ENCODE measurements at places on chromosomes 2 and 18.

DNA sequence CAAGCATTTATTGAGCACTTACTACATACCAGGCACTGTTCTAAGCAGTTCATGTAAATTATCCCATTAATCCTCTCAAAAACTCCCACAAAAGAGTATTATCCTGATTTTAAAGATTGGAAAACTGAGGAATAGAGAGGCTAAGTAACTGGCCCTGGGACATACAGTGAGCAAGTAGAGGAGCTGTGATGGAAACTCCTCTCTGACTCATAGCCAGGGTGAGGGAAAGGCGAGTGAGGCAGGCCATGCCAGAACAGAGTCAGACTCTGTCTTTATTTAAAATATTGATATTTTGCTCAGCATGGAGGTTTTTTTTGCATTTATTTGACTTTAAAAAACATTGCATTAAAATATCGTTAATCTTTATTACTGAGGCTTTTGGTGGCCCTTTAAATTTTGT is 208.0 kb downstream of the LOXHD1 start:
- DNase-seq: no peak

DNA sequence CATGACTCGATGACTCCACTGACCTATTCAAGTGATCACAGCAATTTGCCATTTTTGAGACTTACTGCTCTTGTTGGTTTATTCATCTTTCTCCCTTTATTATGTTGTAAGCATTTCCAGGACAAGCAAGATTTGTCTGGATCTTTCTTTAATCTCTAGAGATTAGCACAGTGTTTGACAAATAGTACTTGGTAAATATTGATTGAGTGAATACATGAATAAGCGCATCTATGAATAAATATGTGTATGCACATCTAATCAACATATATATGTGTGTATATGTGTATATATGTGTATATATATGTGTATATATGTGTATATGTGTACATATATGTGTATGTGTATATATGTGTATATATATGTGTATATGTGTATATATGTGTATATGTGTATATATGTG is 7.3 kb downstream of the TMX3 start:
- no peak for DNase-seq

DNA sequence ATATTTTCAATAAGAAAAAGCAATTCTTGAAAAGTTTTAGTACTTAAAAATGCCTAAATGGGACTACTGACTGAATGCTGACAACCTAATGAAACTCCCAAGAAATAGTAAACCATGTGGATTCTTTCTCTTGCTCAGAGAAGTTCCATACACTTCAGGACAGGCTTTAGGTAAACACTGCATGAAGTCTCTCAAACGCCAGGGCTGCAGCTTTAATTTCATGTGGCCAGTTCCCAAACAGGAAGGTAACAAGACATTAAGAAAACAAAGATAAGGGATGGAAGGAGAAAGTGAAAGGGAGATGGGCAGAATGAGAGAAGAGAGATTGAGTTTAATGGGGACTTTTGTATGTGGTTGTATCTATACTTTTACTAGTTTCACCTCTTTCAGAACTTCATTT is 734.7 kb upstream of the PKDCC start:
- no peak for DNase-seq

- no peak for DNase-seq
These were observed 10.9 kb downstream of the UXS1 start for GRCh38 chr2:106183101-106183696.

- no peak for DNase-seq
These were observed 10.5 kb upstream of the IL1A start for GRCh38 chr2:112794841-112795240.

GRCh38 chr2:20224716-20225293 is at the start of gene SDC1:
Gene SDC1 (minus strand): TSS chr2:20225130. CDS start chr2:20224867, 263 bp downstream.
- DNase-seq: no peak

DNA sequence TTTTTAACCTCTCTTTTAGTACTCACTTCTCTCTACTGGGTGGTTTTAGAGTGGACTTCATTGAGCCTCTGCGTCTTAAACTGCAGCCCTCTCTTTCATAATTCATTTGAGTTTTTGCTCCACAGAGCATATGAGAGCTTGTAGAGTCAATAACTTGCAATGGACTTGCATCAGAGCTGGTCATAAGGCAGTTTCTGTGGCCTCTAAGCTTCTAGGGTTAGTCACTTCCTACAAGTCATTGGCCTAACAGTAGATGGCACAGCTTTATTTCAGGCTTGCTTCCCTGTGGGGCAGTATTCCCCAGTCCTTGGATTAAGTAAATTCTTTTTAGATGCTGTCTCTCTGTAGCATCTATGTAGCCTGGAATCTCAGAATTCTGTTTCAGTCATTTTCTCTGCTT is 1435.7 kb downstream of the LRP1B start:
- DNase-seq: peak; percentile 1

GRCh38 chr2:10016001-10016801 is 27.1 kb upstream of the KLF11 start:
- no peak for DNase-seq

DNA sequence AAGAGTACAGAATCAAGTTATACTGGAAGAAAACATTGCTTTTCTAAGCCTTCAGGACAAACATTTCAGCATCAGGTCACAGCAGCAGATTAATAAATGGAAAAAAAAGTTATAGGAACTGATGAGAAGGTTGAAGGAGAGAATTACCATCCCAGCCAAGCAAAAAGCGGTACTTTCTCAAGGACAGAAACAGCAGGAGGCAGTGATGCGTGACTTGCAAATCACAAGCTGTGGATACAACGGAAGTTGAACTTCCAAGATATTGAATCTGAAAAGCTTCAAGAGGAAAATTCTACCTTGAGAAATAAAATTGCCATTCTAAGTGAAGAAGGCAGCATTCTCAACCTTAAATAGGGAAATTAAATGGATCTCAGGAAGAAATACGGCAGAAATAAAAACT is 18.5 kb upstream of the SERPINB12 start:
- DNase-seq: no peak

DNA sequence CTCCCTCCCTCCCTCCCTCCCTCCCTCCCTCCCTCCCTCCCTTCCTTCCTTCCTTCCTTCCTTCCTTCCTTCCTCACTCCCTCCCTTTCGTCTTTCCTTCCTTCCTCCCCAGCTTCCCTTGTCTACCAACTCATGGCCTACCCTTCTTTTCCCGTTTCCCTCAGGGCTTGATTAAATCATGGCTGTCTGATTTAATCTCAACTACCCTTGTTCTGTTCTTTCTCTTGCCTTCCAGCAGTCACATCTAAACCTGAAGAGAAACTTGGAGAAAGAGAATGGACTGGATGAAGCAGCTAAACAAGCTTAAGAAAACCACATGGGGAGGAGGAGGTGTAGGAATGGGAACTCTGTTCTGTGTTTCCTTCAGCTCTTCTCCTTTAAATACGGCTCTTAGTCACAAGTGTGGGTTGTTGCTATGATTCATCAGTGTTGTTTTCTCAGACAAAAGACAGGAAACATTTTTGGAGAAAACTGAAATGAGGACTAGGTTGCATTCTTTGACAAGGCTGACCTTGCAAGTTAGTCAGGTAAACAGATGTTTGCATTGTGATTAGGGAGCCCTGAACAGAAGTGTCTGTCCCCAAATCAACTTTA is 177.9 kb downstream of the LRRTM1 start:
- no peak for DNase-seq

DNA sequence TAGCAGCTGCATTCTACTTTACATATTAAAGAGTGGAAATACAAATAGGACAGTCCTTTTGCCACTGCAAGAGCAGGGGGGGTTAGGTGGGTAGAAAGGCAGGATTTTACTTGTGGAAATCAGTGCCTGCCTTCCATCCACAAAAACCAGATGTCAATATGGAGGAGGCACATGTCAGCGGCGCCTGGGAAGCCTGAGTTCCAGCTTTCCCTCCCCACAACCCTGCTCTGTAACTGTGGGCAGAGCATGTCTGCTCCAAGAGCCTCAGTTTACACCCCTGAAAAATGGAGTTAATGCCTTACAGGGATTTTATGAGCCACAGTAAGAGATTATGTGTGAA is 32.9 kb downstream of the STEAP3 start:
- DNase-seq: no peak

DNA sequence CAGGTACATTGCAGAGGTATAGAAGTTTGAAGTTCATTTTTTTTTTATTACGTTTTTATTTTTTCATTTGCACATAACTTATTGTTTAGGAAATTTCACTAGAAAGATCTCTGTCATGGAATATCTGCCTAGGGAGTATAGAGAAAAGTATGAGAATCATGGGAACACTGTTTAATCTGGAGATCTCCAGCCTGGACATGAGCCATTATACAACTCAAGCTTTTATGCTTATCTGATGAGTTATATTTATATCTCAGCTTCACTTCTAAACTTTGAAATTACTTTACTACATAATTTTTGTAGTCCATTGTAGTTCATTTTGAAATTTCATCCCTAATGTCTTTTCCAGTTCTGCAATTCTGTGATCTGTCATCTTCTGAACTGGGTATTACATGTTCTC is 515.6 kb downstream of the ERBB4 start:
- no peak for DNase-seq

- DNase-seq: no peak
These were observed 117.8 kb downstream of the TTC32 start for GRCh38 chr2:19783935-19784334.

- DNase-seq: no peak
These were observed 118.7 kb downstream of the NUP35 start for GRCh38 chr2:183242937-183243336.

DNA sequence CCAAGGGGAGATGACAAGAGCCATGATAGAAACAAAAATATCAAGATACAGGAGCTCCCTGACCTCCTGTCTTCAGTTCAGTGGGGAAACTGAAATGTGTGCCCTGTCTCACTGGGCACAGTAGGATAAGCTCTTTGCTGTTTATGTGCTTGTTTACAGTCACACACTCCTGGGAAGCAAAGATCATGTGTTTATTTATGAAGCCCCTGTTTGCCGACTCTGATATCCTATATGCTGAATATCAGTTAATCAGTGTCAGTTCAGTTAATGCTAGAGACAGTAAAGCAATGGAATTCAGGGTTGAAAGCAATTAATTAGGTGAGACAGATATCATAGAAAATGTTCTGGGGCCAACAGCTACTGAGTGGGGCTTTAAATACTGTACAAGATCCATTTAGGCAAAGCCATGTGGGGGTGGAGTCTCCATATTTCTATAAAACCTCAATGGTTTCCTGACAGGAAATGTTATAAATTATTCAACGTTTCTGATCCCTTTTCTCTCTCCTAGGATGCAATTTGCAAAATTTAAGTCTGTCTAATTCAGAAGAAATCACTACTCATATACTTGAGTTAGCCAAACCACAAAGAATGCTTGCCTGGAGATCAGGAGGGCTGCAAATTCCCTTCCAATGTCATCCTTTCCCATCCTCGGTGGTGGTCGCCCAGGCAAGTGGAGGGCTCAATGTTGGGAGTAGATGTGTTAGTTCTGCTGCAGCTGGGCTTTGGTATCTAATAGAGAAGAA is 551.3 kb downstream of the CMPK2 start:
- no peak for DNase-seq

DNA sequence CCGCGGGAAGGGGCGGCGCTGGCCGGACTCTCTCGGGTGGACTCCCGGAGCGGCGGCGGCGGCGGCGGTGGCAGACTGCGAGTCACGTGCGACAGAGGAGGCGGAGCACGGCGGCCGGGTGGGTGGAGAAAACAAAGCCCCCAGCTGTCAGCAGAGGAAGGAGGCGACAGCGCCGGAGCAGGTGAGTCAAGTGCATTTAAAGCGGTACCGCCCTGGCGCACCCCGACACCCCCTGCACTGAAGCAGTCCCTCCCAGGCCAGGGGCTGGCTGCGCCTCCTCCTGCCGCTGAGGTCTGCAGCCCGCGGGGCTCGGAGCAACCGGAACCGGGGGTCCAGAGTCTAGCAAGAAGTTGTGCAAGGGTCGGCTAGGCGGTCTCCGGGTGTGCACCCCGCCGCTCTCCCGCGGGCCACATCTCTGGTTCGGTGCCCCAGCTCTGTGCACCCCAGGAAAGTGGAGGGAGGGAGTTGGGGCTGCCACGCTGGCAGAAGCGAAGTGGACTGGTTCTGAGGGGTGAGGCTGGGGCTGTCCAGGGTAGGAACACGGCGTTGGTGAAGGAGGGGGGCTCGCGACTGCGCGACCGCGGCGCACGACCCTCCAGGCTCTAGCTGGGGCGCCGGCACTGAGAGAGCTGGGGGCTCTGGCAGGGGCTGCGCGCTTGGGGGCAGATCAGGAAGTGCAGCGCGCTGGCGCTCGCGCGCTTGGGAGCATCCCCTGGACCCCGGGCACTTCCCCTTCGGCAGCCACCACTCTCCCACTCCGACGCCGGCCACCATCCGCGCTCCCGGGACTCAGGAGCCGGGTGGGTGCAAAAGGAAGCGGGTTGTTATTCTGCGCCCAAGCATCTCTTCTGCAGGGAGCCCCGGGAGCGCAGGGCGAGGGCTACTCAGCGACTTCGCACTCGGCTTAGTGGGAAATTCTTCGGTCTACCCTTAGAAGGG is 64.0 kb upstream of the MAPRE2 start:
- DNase-seq: no peak

DNA sequence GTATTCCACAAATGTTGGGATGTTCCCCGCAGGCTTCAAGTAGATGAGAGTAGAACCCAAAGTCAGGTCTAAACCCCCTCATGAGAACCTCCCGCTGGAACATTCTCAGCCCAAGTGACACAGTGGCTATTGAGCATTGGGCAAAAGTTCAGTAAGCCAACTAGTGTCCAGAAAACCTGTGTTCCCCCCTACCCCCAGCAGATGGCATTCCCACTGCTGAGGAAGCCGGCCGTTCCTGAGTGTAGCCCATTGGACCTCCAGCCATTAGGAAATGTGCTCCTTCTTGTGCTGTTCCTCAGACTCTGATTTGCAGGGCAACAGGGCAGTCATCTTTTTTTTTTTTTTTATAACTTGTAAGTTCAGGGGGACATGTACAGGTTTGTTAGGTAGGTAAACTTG is 152.1 kb downstream of the NCK2 start:
- DNase-seq: no peak

DNA sequence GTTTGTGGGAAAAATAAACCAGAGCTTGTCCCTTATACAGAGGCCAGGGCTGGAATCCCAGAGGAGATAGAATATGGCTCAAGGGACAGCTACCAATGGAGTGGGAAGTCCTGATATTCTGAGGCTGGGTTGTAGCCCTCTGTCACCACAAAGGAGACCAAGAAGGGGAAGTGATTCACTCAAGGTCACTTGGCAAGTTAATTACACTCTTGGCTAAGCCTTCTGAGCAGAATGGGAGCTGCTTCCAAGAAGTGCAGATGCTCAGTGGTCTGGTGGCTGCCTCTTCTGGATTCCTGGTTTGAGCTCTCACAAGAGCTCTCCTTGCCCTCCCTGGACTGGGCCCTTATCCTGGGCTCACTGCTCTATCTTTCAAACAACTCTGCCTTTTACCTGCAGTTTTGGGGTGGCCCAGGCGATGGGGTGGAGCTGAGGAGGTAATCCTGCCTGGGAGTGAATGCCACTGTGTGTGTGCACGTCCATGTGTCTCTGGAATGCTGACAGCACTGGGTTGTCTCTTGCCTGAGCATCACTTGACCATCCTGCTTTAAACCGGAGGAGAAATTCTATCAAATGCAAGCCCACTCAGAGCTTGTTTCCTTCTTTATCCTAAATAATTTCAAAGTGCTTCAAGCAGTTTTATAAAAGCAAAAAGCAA is 168.2 kb downstream of the KCNS3 start:
- no peak for DNase-seq

GRCh38 chr2:15302154-15302553 is 259.0 kb downstream of the NBAS start:
- DNase-seq: no peak
